ENCODE measurements at places on chromosomes 1 and 21. TPM values are rescaled to one million over a fixed set of nuclear protein-coding genes. Genes with fewer than 3 reads are reported as not detected.

Gene BARHL2
- not detected for total RNA-seq

Gene PRAMEF14
- not detected for total RNA-seq

Gene PGM1
- 68.9 TPM for total RNA-seq

Gene PGLYRP4
- total RNA-seq, result not detected

Gene GSTM4
- total RNA-seq, result 12.8 TPM

Gene PLEKHA6
- total RNA-seq, result 4.3 TPM

Gene SLC1A7
- not detected for total RNA-seq

Gene AVPR1B
- not detected for total RNA-seq

Gene DNAH14
- total RNA-seq, result 55.3 TPM

Gene HSD3B2
- not detected for total RNA-seq

Gene FCN3
- total RNA-seq, result not detected

Gene NUP210L
- total RNA-seq, result not detected

Gene HSPG2
- 70.8 TPM for total RNA-seq

Gene RNF186
- not detected for total RNA-seq

Gene MEX3A
- 31.5 TPM for total RNA-seq

Gene SERTAD4
- 1.6 TPM for total RNA-seq

Gene IFI44L
- not detected for total RNA-seq

Gene RNU1-4
- total RNA-seq, result not detected

Gene GPATCH3
- 10.5 TPM for total RNA-seq

Gene ARV1
- total RNA-seq, result 10.4 TPM

Gene TNFRSF18
- 0.58 TPM for total RNA-seq

Data from GM23338 (cell line).